Right ventricle myocardium inferior (tissue), 1 donor: ENCODE measurements at places on chromosomes 3 and 15. TPM values are rescaled to one million over a fixed set of nuclear protein-coding genes. Genes with fewer than 3 reads are reported as not detected.
A peak's percentile ranks its signal among the peaks of the same experiment; 100 is the strongest.

DNA sequence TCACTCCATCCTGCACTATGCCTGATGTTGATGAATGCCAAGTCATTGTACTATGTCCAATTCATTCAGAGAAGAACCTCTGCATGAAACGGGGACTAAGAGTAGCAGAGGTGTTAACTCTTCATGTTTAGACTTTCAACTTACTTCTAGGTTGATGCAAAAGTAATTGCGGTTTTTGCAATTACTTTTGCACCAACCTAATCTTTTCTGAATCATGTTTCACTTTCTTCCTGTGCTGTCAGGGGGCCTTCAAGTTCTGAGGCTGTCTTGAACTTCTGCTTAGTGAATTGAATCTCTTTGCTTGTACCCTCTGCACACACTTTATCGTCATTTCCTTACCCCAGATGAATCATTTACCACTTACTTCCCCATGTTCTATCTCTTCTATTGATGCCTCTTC lies 636.2 kb downstream of the NAALADL2 start:
- DNase-seq, result no peak

DNA sequence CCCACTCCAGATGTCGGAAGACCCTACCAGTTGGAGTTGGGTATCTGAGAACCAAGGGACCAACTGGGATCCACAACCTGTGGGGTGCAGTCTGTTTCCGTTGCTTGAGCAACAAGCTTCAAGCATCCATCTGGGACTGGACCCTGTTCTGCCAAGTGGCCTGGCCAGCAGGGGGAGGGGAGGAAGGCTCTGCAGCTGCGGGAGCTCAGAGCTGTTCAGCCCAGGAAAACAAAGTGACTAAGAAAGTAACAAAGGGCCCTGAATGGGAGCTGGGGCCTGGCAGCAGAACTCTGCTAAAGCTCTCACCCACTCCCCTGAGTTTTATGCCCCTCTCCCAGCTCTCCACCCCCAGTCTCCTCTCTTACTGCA lies 2.7 kb downstream of the TYRO3 start:
- peak; percentile 76 for DNase-seq

LRRC2 gene
- total RNA-seq, result 110 TPM

- no peak for DNase-seq
These were observed 52.1 kb downstream of the STARD9 start for GRCh38 chr15:42627485-42627884.

DNA sequence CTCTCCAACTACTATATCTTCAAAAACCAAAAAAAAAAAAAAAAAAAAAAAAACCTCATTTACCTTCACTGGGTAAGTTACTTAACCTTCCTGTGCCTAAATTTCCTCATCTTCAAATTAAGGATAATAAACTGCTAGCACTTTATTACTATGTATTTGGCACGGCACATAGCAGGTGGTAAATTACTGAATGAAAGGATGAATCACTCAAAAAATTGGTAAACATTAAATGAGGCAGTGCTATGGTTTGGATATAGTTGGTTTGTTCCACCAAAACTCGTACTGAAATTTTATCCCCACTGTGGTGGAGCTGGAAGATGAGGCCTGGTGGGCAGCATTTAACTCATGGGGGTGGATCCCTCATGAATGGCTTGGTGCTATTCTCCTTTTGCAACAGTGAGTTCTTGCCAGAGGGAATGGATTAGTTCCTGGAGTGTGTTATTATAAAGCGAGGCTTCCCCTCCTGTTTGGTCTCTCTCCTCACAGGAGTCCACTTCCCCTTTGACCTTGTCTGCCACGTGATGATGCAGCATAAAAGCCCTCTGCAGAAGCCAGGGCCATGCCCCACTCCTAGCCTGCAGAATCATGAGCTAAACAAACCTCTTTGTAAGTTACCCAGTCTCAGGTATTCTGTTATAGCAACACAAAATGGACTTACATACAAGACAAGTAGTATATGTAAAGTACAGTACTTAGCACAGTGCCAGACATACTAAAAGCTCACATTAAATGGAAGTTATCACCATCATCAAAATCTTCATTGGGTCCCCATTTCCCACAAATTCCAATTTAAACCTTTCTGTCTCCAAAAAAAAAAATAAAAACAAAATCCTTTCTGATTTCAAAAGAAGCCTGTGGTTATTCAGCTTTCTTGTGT lies 20.6 kb downstream of the DCUN1D1 start:
- no peak for DNase-seq

DNA sequence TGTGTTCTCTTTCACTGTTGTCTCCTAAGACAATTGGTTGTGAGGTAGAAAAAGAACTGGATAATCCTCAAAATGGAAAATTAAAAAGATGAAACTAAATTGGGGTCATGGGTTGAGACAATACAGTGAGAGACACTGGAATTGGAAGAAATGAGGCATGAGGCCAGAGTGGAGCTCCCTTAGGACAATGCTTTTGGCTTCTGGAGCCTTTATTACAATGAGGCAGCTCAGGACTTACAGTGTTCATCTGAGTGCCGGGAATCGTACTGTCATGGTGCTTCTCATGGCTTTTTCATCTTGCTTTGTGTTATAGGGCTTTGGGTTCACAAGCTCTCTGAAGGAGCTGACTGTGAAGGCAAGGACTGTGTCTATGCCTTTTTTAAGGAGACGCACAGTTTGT lies 293.5 kb downstream of the SOX2 start:
- DNase-seq, result no peak
